ENCODE measurements at places on chromosomes 11 and 22.

GRCh38 chr11:33515347-33515746 is 185.3 kb downstream of the C11orf91 start:
- no peak for DNase-seq

DNA sequence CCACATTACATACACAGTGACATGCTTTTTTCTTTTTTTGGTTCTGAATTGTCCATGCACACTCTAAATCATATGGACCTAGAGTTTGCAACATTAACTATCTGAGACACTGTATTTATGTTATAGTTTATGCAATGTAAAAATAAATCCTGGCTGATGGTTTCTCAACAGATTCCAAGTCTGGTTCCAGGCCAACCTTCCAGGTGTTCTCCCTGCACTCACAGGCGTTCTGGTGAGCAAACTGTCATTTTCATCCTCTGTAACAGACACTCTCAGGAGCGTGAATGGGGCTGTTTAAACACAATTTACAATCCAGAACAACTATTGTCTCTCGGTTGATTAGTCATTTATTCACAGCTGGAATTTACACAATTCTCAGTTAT is 36.5 kb upstream of the ANKK1 start:
- DNase-seq = no peak

DNA sequence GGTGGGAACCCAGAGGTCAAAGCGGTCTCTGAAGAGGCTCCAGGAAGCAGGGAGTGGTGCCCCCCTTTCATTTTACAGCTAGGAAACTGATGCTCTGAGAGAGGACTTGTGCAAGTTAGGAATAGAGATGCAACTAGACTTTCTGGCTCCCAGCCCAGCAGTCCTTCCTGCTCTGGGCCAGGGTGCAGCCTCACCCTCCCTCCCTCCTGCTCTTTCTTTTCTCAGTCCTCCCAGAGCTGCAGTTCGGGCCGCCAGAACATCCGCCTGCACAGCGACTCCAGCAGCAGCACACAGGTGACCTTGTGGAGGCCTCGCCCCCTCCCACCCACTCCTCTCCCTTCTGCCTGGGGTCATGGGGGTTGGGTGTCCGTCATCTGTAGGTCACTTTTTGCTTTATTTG is 51.5 kb downstream of the LHFPL7 start:
- DNase-seq = no peak

DNA sequence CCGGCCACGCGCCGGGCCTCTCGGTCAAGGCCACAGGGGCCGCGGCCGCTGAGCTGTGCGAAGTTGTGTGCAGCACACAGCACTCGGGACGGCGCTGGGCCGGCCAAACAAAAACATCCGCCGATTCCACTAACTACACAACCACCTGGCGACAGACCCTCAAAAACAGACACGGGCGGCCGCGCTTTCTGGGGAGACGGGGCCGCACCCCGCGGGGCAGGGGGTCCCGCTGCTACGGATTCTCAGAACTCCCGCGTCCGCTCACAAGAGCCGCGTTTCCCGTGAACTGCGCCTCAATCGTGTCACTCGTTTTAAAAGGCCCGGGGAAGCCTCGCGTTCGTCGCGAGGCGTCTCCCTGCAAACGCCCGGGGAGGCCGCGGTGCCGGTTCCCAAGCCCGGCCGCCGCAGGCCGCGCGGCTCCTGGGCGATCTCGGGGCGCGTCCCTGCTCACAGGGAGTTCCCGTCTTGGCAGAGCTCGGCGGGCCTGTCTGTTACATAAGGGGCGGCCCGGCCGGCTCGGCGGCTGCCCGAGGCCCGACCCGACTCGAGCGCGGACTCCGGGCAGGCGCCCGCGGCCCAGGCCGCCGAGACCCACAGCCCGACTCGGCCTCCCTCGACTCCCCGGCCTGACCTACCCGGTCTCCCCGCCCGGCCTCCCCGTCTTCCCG is 936 bp downstream of the BRD1 start:
- no peak for DNase-seq

- DNase-seq = no peak
These were observed 7.4 kb downstream of the SCARF2 start for GRCh38 chr22:20430101-20430719.

DNA sequence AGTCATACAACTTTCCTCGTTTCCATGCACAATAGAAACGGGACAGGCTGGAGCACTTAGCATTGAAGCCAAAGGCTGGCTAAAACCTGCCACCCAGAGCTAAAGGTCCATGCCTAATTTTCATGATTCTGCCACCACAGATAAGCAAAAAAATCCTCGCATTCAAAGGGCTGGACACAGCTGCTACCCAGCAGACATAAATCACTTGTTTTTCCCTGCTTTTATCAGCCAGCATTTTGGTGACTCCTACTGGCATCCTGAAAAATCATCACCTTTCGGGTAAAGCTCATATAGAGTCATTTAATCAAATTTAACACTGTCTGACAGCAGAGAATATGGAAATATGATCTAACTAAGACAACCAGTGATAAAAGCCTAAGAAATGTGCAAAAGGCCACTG is 37.9 kb downstream of the ALG9 start:
- DNase-seq = no peak

DNA sequence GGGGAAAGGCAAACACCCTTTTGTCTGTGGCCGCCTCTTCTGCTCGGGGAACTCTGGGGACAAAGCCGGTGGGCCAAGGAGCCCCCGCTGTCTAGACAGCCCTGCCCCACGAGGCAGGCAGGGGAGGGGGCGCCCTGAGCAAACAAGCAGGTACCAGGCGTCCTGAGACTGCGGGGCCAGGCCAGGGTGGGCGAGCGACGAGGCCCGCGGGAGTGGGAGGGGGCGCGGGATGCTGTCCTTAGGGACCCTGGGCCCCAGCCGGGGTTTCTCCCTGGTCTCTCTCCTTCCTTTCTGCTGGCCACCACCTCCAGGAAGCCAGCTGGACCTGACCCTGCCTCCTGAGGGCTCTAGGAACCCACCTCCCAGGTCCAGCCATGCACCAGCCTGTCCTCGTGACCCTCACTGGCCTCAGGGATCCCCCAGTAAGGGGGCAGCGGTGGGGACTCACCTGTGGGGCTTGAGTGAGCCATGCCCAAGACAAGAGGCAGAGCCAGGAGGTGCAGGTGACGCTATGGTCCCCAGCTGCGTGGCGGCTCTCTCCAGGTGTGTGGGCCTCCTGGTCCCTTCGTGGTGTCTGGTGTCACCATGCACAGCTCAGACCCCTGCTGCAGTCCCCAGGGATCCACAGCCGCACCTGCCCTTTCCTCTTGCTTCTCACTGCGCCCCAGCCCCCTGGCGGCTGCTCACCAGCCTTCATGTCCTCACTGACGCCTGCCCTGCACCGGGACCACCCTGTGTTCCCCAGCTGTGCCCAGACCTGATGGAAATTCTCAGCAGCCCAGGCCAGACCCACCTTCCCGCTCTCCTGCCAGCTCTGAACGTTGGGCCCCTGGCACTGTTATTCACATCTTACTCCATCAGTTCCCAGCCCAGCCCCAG is 26.5 kb upstream of the MUC5AC start:
- DNase-seq = no peak

- DNase-seq = no peak
These were observed 105.9 kb upstream of the C11orf58 start for GRCh38 chr11:16632295-16633200.

GRCh38 chr11:126132319-126132718 is 69.7 kb upstream of the CDON start:
- no peak for DNase-seq

DNA sequence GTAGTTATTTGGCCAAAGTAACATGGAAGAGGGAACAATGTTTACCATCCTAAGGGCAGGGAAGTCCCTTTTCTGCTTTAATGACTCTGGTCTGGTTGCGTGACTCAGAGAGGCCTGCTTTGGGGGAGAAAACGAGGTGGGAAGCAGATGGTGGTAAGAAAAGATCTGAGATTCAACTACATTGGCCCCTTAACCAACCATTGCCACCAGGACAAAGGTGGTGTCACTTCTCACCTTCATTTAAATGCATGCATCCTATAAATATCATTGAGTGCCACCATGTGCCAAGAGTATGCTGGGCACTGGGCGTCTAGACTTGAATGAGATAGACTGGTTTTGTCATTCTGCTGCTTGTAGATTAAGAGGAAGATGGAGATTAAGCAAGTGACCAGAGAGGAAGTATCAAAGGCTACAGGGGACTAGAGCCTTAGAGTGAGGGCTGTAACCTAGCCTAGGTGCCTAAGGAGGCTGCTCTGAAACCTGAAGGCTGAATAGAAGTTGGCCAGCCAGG is 3.6 kb upstream of the SORL1 start:
- no peak for DNase-seq

DNA sequence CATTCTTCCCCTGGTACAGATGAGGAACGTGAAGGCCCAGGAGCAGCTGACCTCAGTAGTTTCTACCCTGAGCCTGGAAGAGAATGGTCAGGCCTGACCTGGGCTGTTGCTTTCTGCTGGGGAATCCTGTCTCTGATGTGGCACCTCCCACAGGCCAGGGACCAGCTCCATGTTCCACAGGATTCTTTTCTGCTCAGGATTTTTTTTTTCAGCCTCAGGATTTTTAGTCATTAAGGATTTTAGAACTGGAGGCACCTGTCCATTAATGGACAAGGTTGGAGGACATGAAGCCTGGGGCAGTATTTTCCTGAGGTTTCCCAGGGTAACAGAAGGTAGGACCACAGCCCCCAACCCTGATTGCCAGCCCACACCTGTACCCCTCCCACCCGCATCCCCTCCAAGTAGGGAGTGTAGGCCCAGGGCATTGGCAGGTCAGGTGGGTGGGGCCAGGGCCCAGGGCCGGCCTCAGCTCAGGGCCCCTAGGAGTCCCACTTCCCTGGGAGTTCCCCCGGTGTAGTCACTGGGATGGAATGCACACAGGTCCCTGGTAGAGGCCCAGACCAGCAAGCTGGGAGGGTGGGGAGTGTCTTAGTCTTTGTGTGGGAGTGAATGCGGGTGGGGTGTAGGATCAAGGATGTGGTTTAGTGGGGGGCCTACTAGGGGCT is 16.1 kb downstream of the BIK start:
- no peak for DNase-seq

GRCh38 chr11:10916665-10917064 is 58.8 kb upstream of the ZBED5 start:
- no peak for DNase-seq

DNA sequence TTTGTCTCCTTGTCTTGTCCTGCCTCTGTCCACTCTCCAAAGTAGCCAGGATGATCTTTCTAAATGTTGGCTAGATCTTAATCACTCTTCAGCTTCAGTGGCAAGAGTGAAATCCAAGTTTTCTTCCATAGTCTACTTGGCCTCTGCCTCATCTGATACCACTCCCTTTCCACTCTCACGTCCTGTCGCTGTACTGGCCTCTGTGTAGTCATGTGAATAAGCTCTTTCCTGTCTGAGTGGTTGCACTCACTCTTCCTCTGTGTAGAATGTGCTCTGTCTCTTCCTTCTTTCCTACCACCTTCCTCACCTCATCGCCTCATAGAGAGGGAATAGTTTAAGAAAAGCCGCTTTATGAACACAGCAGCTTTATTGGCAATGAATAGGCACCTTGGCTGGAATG is 86.5 kb downstream of the WNT11 start:
- DNase-seq = no peak
